ENCODE measurements at places on chromosomes 13 and 19.

DNA sequence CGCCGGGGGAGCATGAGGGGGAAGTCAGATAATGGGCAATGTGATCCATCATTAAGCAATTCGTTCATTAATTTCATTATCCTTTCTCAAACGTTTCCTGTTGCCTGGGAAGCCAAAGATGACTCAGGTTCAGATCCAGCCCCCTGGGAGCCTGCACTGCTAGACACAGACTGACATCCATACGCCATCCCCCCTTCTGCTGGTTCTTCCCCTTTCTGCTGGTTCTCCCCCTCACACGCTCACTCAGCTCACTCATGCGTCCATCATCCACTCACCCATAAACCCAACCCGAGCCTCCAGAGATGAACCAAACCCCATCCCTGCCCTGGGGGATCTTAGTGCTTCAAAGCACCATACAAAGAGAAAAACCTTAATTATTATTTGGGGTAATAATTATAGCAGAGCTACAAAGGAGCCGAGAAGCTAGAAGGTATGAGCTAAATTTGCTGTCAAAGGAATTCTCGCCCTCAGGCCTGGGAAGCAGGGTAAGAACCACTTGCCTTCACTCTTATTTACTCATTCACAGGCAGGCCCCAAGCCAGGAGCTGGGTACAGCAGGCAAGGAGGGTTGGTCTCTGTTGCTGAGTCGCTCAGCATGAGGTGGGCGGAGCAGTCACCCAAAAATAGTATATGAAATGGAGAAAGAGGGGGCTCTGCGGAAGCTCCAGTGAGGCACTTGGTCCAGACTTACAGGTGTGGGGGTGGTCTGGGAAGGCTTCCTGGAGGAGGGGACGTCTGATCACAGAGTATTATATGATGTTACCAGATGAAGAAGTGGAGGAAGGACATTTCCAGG lies 7.0 kb upstream of the ZNF444 start:
- no peak for DNase-seq

DNA sequence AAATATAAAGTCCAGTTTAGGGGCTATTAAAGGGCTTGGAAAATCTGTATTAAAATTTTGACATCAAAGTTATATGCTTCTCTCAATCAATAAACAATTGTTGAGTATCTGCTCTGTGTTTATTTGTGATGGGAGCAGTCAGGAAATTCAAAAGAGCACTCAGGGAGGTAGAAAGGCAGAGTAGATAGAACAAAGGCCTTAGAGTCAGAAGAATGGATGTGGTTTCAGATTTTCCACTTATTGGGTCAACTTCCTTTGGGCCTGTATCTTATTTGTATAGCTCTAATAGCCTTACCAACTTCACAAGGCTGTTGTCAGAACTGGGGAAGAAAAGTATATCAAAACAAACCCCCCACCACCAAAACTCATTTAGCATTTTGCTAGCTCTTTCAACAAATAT lies 302.6 kb downstream of the SPRY2 start:
- no peak for DNase-seq

GRCh38 chr19:33283589-33283988 lies 18.7 kb downstream of the CEBPA start:
- no peak for DNase-seq

GRCh38 chr13:97932036-97932435 lies 21.4 kb upstream of the IPO5 start:
- DNase-seq: no peak

- DNase-seq: no peak
These were observed 1.2 kb downstream of the USPL1 start for GRCh38 chr13:30618930-30619279.

DNA sequence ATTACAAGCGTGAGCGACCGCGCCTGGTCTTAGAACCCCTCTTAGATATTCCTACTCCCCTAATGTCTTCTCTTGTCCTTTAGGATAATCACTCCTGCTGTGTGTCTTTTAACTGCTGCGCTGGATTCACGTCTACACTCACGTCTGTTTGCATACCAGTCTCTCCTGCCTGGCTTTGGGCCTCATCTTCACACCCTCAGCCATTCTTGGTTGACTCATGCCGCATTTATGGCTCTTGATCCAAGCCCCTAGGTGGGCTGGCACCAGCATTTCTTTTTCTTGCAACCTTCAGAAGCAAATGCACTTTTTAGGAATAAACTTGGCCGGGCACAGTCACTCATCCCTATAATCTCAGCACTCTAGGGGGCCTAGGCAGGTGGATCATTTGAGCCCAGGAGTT lies 22.7 kb downstream of the MYO9B start:
- no peak for DNase-seq

Measured in DND-41 (cell line).